ENCODE measurements at places on chromosomes 1 and 21.
A peak's percentile ranks its signal among the peaks of the same experiment; 100 is the strongest.

DNA sequence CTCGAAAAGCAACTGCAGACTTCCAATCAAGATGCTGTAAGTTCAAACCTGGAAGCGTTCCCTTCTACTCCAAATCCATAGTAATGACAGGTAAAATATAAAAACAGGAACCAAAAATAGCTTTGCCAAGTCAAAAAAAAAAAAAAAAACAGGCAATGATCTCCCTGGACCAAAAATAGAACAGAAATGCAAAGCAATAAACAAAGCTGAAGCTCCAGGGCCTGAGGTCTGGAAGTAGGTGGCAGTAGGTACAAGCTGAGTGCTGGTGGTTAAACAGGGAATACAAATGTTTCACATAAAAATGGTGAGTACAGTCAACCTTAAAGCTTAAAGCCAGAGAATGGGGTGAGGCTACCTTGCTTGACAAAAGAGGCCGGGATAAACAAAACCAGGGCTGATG is 610.8 kb downstream of the SMYD3 start:
- no peak for DNase-seq

GRCh38 chr21:31557421-31558188 is 101.9 kb upstream of the SOD1 start:
- no peak for DNase-seq

GRCh38 chr1:85612704-85613361 is 32.3 kb downstream of the CCN1 start:
- DNase-seq = no peak

- DNase-seq = no peak
Measured at GRCh38 chr1:115536279-115536816, 105.4 kb upstream of the VANGL1 start.

DNA sequence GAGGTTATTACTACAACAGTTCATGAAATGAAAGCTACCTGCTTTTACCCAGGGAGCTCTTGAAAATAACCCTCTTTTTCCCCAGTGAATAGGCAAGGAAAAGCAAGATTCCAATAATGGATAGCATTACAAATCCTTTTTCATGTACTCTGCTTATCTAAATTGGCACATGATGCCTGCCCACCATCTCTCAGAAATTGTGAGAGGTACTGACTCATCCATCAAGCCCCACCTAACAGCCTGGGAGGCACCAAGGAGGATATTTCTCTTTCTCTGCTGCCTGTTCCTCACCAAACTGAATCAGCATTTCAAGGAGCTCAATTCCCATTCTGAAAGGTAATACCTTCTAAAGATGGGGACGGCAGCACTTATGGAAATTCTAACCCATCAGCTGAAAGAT is 34.4 kb downstream of the PALMD start:
- no peak for DNase-seq

- no peak for DNase-seq
Measured at GRCh38 chr1:169287280-169287679, 80.3 kb downstream of the NME7 start.

DNA sequence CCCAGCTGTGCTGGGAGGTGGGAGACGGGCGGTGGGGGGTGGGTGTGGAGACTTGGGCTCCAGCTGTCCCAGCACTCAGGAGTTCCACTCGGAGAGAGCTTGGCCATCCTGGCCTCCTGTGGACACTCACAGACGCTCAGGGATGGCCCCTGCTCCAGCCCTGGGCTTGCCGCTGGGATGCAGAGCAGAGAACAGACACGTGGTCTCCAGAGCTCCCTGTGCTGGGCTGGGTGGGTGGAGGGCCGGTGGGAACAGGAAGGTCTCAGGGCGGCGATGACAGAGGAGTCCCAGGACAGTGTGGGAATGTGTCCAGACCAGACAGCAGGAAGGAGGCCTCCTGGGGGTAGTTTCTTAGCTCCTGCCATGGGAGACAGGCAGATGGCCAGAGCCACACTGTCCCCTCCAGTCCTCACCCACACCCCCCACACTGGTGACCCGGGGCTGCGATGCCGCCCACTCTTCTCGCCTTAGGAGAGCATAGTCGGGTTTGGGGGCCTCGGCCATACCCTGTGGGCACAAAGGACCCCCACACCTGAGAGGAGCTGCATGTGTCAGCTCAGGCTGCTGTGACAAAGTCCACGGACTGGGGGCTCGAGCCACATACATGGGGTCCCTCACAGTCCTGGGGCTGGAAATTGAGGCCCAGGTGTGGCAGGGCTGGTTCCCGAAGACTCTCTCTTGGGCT is 2.0 kb downstream of the KRTAP10-9 start:
- DNase-seq = no peak

- no peak for DNase-seq
Measured at GRCh38 chr1:236809148-236809547, 14.1 kb downstream of the MTR start.

- DNase-seq = no peak
Measured at GRCh38 chr1:106746448-106747085, 309.9 kb upstream of the PRMT6 start.

- no peak for DNase-seq
Measured at GRCh38 chr1:160115545-160116282, at the start of gene ATP1A2. TSS of gene ATP1A2 (plus strand) at chr1:160115759. CDS start at chr1:160115862, 103 bp downstream.

DNA sequence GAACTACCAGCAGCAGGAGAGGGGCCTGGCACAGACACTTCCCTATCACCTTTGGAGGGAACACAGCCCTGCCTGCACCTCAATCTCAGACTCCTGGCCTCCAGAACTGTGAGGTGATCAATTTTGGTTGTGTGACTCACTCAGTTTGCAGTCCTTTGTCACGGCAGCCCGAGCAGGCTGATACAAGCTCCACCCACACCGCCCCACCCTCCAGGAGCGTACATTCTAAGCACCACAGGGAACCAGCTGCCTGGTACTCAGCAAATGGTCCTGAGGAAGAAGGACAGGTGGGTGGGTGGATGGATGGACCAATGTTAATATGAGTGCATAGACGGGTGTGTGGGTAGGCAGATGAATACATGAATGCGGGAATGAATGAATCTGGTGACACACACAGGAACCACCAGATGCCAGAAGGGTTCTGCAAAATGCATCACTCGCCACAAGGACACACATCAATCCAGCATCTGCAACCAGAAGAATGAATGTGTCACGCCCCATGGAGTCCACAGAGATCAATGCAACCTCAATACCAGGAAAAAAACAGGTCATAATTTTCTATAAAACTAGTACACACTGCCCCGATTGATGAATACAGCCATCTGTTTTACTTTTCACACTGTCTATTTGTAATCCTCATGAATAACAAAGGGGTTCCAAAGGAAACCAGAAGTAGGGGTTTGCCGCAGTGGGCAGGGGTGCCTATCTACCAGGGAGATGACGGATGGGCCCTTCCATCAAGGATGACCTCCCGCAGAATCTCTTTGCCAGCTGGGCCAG is 284.5 kb downstream of the NPHP4 start:
- no peak for DNase-seq

DNA sequence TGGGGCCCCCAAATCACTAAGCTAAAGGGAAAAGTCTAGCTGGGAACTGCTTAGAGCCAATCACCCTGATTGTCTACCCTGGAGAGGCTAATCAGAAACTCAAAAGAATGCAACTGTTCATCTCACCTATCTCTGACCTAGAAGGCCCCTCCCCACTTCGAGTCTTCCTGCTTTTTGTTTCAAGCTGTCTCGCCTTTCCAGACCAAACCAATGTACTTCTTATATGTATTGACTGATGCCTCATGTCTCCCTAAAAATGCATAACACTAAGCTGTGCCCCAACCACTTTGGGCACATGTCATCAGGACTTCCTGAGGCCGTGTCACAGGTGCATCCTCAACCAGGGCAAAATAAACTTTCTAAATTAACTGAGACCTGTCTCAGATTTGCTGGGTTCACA is 209.5 kb downstream of the APP start:
- no peak for DNase-seq

GRCh38 chr1:26733982-26734381 is 38.2 kb downstream of the ARID1A start:
- no peak for DNase-seq

GRCh38 chr1:219177363-219177762 is 3.7 kb downstream of the LYPLAL1 start:
- DNase-seq = no peak

DNA sequence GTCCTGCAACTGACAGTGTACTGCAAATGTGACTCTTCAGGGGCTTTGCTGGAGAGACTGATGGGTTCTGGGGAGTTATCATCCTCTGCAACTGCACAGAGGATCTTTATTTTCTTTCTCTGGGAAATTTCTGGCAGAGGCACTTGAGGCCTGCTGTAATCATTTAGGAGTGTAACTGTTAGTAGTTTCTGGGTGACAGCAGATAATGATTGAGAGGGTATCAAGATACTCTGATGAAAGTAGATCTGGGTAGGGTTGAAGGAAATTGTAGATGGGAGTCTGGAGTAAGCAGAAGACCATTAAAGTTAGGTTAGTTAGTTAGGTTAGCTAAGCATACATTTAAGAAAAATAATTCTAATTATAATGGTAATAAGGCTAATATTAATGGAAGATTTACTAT is 11.0 kb upstream of the DDR2 start:
- DNase-seq = no peak

GRCh38 chr21:37224861-37225839 is 42.0 kb downstream of the VPS26C start:
- no peak for DNase-seq

GRCh38 chr1:97384294-97384968 is 536.4 kb downstream of the DPYD start:
- no peak for DNase-seq

- DNase-seq = no peak
Measured at GRCh38 chr1:82899017-82899416, 1098.3 kb downstream of the ADGRL2 start.

- no peak for DNase-seq
Measured at GRCh38 chr1:209403921-209404320, 179.6 kb upstream of the CAMK1G start.

- no peak for DNase-seq
Measured at GRCh38 chr1:26060832-26061574, 6.4 kb downstream of the TRIM63 start.

DNA sequence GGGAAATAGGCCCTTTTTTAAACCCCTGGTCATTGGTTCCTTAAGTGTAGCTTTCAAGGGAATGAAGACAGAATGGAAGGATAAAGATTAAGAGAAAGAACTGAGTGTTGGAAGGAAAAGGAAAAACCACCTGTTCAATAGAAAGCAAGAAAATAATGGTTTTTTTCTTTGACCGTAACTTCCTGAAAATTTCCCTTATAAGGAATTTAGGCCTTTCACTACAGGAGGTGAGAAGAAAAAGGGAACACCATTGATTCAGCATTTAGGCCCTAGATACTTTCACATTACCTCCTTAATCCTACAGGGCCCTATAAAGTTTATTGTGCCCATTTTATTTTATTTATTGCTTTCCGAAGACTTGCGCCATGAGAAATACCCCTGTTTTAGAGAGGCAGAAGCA is 18.9 kb downstream of the KPNA6 start:
- DNase-seq = no peak

- DNase-seq = no peak
Measured at GRCh38 chr1:169488157-169488556, 2.4 kb upstream of the SLC19A2 start.

DNA sequence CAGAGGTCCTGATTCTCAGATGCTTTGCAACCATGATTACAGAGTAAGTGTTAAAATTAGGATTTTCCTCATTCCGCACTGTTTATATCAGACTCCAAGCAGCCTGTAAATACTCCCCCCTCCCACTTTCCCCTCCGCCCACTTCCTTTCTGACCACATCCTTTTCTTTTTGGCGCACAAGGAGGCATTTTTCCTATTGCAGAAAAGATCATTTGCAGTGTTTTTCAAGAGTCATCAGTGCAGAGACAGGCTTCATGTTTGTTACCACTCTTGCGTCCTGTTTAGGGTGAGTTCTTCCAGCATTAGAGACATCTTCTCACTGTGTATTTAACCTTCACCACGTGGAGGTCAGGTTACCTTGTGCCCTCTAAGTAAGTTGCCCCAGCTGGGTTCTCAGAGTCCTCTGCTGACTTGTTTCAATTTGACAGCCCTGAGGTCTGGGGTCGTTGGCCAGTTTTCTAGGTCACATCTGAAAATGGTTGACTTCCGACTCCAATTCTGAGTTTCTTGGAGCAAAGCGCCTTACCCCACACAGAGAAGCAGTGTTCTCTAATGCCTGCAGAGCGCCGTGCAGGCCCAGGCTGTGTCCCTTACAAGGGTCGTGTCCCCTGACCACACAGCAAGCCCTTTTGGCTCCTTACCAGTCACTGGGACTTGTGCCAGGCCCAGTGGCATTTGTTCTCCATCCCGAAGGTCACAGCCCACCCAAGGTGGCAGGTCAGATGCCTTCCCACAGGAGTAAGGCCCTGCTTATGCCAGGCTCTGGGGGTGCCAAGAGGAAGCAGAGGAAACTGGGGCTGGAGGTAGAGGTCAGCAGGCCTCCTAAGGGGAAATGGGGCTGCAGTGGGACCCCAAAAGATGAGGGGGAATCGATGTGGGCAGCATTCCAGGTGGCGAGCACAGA is 85.6 kb downstream of the FAM78B start:
- no peak for DNase-seq

GRCh38 chr1:246308533-246309075 is 198.5 kb downstream of the SMYD3 start:
- DNase-seq = no peak

DNA sequence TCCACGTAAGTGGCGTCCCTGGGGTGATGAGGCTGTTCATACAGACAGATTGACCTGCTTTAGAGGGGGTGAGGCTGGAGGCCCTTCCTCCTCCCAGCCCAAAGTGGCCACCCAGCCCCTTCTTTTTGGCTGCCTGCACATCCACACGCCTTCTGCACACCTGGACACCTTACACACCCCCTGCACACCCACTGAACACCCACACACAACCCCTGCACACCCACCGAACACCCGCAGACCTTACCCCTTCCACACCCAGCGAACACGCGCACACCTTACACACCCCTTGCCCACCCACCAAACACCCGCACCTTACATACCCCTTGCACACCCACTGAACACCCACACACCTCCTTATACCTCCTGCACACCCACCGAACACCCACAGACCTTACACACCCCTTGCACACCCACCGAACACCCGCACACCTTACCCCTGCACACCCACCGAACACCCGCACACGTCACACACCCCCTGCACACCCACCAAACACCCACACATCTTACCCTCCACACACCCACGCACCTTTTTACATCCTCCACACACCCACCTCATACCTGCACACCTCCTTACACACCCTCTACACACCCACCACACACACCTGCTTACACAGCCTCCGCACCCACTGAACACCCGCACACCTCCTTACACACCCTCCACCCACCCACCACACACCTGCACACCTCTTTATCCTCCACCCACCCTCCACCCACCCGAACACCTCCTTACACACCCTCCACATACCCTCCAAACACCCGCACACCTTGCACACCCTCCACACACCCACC is 37.7 kb downstream of the COQ8A start:
- no peak for DNase-seq

DNA sequence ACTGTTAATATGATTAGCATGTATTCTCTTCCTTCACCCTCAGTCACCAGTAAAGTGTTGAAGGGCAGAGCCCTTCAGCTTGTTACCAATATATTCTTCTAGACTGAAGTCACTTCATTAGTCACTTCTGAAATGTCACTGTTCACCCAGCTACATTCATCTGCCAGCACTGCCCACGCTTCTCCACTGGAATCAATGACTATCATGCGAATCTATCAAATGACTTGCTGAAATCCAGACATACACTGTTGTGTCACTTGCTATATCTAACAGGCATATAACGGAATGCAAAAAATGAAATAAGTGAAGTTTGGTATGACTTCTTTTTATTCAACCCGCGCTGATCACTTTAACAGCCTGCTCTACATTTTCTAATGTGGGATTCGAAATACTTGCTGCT is 16.1 kb downstream of the FH start:
- DNase-seq = no peak

- DNase-seq = peak; percentile 51
Measured at GRCh38 chr21:45209685-45210284, 77.9 kb downstream of the POFUT2 start.
